Stimulated activated CD8-positive, alpha-beta memory T cell treated with anti-CD3 and anti-CD28 coated beads, Interleukin-7, amount 100 ng/mL, for 1 hour (primary cell): ENCODE measurements at places on chromosomes 2 and 18.

DNA sequence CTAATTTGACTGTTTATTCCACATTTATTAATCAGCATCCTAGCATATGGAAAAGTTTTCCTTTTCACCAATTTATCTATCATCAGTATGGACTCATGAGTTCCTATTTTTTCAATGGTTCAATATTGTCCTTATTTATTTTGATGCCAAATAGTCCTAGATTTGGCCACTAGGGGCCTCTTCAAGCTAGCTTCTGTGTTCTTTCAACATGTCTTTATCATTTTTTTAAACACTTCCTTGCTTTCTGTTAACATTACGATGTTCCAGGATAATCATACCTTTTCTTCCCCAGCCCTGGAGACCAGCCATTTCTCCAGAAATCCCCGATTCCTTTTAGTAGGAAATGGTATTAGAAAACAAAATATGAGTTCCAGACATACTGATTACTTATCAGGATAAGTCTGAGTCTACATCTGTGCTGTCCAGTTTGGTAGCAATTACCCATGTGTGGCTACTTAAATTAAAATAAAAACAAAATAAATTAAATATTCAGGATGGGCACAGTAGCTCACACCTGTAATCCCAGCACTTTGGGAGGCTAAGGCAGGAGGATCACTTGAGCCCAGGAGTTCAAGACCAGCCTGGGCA, 70.6 kb downstream of the RPE start:
- DNase-seq: no peak

DNA sequence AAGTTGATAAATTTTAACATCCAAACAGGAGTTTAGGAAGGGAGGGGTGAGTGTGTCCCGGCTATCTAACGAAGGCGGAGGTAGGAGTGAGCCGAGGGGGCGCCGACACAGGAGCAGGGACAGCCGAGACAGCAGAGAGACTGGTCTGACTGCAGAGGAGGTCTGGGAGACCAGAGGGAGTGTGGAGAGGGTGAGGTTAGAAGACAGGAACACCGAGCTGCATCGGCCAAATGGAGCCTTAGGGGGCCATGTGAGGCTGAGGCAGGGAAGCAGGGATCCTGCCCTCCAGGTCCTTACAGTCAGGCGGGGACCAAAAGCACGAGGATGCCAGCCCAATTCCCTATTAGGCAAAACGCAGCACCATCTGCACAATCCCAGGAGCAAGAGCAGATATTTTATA, 67.0 kb downstream of the SFXN5 start:
- no peak for DNase-seq

- no peak for DNase-seq
Measured at GRCh38 chr2:165941827-165942226, 11.7 kb downstream of the TTC21B start.

GRCh38 chr18:55579501-55580270, 8.3 kb downstream of the TCF4 start:
- DNase-seq: no peak

DNA sequence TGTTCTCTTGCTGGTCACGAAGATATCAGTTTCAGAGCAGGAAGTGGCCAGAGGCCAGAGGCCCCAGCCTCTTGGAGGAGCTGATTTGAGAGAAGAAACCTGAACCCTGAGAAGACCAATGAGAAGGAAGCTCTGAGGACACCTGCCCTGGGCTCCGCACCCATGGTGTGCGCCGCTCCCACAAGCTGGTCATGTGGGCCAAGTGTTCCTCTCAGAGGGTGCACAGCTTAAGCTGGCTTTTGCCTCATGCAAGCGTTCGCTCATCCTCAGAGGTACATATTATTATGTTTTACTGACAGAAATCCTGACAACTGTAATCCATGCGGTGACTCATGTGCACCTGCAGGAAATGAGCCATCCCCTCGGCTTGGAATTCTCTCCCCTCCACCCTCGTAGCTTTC, 316.1 kb upstream of the MYT1L start:
- DNase-seq: no peak

DNA sequence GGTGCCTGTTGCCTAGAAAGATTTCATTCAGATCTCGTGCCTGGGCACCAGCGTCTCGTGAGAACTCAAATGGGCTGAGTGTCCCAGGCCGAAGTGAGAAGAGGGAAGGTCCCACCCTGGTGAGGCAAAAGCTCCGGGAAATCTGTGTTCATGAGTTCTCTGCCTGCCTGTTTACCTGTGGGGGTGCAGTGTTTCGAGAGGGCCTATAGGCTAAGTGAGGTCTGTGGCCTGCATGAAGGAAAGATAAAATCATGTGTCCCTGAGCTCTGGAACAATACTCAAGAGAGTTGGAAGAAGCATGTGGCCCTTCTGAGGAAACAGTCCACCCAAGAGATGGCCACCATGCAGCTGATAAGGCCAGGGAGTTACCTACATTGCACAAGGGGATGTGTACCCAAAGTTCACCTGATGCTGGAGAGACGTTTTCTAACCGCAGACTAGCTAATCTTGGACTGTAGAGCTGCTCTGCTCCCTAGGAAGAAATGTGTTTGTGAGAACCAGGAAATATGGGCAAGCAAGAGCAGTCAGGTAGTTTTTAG, 63.5 kb upstream of the ST3GAL5 start:
- DNase-seq: no peak

DNA sequence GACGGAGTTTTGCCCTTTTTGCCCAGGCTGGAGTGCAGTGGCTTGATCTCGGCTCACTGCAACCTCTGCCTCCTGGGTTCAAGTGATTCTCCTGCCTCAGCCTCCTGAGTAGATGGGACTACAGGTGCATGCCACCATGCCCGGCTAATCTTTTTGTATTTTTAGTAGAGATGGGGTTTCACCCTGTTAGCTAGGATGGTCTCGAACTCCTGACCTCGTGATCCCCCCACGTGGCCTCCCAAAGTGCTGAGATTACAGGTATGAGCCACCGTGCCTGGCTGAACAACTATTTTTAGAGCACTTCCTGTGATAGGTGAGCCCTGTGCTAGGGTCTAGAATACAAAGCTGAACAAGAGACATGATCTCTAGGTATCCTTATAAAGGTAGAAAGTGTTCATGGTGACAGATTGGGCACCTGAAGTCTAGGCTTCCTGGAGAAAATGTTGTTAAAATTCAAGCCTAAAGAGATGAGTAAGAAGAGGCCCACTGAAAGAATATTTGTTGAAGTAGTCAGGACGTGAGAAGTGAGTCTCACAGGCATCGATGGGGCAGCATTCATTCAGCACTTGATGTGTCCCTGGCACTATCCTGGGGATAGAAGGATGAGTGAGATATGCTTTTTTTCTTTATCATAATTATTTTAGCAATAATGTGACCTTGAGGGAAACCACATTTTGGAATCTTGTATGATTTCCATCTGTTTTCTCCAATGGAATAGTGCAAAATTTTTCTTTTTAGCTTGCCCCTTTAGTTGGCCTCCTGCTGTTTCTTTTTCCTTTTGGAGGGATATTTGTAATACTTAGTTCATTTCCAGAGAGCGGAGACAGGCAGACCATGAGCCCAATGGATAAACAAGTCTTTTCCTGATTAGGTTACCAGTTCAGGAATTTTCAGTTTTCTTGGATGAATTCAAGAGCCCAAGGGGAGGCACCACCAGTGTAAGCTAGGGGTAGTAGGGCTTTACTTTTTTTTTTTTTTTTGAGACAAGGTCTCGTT, 5.1 kb downstream of the ZNF236 start:
- no peak for DNase-seq

DNA sequence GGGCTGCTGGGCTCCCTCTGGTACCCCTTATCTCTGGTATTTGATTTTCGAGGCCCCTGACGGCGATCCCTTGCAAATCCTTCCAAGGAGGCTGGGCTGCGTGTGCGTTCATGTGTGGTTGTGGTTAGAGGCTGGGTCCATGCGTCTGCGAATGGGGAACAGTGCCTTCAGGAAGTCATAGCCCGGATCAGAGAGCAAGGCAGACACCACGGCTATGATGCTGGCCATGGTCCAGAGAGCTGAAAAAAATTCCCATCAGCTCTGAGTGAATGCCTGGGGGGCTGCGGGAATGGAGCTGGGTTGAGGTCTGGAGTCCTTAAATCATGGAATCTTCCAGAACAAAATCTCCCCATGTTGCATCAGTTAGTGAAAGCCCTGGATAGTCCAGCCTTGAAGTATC, 145.5 kb downstream of the ACKR3 start:
- no peak for DNase-seq

DNA sequence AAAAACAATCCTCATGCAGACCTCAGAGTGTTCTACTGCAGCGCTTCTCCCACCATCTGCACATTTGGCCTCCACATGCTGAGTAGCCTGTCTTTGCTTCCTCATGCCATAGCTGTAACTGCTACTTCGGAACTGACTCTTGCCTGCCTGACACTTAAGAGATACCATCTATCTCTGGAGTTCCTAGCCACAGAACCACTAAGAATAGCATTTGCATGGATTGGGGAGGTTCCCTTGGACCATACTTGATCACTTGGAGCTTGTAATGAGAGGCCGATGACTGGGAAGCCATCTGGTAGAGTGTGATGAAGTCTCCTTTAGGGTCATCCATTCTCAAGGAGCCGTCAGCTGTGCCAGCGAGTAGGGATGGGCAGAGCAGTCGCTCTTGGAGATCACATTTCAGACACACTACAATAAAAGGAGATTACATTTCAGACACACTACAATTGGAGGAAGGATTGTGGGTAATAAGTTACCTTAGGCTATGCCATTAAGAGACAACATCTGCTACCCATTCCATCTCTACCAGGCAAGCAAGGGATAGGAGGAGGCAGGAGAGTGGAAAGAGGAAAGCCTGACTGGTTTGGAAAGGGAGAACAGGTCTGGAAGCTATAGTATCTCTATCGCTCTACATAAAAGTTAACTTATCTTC, 21.8 kb downstream of the DOK1 start:
- DNase-seq: no peak

DNA sequence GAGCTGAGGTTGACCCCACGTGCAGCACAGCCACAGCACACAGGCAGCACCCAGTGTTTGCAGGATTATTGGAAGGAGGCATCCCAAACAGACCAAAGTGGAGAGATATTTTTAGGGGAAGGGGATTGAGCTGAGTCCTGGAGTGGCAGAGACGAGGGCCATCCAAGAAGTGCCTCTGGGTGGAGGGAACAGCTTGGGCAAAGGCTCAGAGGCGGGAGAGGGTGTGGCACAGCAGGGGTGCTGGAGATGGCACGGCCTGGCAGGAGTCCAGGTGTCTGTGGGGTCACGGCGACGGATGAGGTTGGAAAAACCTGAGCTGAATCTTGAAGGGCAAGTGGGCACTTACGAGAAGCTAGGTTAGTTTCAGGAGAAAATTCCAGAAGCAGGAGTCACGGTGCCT, 60.6 kb downstream of the INHBB start:
- no peak for DNase-seq

DNA sequence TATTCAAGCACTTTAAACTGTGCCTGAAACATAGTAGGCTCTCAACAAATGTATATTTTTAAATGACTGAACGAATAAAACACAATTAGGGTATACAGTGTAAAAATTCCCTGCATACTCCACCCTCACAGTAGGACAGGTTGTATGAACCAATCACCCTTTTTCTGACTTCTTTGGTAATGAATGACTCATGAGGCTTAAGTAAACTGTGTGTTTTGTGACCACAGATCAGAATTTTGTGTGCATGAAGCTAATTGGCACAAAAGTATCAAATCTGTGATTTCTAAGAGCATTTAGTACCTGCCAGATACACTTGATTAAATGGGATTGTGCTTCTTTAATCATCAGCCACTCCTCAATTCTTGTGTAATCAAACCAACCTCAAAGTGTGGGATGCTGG, 109.9 kb upstream of the MAP4K3 start:
- no peak for DNase-seq

DNA sequence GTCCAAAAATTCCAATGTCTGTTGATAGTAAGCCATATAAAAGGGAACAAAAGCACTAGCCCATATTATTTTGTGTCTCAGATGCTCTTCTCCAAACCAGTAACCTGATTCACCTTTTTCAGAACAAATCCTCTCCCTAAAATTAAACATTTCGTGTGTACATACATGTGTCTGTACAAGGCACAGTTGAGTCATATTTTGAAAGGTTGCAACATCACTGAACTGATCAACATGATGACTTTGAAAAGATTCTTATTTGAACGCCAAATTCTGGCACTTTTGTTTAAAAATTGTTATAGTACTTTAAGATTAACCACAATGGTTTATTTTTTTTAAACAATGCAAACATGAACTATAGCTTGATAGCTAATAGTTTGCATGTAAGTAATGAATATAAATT, 102.5 kb downstream of the RIT2 start:
- DNase-seq: no peak

DNA sequence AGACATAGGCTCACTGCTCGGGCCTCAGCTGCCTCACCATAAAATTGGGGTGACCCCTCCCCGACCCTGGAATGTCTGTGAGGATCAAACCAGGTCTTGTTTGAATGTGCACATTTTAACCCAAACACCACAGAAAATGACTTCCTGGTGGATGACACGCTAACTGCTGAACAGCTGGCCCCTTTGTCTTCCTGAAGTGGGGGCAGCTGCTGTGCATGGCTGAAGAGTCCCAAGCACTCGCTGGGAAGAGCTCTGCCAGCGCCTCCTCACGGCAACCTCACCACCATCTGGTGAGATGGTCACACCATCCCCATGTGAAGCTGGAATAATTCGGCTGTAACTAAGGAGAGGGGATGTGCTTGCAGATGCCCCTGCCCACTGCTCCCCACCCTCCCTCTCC, 34.0 kb downstream of the AQP12A start:
- DNase-seq: no peak

GRCh38 chr2:1559589-1560175, 146.4 kb downstream of the TPO start:
- DNase-seq: no peak

DNA sequence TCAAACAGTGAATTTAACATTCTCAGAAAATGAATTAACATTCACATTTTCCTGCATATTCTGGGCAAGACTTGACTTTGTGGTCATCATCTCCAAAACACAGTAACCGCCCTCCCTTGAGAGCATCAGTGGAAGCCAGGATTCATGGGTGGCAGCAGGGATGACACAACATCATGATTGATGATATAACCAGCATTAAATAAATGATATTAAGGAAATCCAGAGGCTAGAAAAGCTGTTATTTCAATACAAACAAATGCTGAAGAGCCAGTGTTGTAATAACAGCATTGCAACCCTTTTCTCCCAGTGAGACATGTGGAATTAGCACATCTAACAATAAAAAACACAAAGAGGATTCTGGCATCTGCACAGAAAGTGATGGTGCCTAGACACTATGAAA, 41.1 kb downstream of the CDC42EP3 start:
- no peak for DNase-seq

- no peak for DNase-seq
Measured at GRCh38 chr2:218128781-218129457, 3.1 kb downstream of the CXCR2 start.

- no peak for DNase-seq
Measured at GRCh38 chr2:54394392-54394791, 61.7 kb upstream of the SPTBN1 start.

DNA sequence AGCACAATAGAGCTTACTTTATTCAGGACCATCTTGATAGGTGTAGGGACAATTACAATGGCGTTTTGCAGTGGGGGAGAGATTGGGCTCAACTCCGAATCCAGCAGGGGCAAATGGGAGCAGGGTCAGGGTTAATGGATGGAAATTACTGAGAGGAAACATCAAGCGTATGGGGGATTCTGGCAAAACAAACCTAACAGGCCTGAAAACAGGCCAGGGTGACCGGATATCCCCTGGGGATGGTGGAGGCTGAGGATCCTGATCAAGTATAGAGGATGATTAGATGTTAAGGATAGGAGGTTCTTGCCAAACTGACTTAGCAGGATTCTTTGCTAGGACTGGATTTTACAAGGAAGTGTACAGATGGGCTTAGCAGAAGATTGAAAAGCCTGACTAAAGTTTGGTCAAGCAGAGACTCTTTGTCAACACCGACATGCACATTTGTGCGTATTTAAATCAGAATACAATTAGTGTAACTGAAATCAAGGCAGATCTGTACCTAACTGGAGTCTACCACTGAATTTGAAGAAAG, 54.5 kb upstream of the GPR45 start:
- no peak for DNase-seq
